ENCODE measurements at places on chromosomes 13 and 19.

- DNase-seq: no peak
These were observed 111.8 kb upstream of the PABPC3 start for GRCh38 chr13:24984134-24984533.

DNA sequence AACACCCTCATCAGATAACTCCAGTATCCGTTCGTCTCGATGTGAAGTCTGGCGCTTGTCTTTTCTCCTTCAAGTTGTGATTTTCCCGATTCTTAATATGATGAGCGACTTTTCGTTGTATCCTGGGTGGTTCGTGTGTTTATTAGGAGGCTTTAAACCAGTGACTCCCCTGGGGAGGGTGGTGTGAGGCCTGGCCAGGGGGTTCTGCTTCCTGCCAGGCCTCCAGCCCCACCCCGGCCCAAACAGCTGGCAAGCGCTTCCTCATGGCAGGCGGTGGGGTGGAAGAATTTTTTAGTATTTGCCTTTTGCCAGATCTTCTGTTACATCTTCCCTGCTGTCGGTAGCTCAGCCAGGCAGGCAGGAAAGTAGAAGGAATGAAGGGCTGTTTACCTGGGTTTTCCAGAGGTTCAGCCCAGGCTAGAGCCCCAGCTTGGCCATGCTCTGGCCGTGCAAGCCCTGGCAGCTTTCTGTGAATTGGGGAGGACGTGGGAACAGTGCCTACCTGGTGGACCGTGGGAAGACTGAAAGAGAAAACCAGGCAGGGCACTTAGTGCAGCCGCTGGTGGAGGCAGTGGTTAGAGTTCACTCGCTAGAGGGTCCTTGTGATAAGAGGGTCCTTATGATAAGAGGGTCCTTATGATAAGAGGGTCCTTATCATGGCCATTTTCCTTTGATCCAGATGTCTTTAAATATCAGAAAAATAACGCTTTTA, 37.7 kb upstream of the DCUN1D2 start:
- no peak for DNase-seq

DNA sequence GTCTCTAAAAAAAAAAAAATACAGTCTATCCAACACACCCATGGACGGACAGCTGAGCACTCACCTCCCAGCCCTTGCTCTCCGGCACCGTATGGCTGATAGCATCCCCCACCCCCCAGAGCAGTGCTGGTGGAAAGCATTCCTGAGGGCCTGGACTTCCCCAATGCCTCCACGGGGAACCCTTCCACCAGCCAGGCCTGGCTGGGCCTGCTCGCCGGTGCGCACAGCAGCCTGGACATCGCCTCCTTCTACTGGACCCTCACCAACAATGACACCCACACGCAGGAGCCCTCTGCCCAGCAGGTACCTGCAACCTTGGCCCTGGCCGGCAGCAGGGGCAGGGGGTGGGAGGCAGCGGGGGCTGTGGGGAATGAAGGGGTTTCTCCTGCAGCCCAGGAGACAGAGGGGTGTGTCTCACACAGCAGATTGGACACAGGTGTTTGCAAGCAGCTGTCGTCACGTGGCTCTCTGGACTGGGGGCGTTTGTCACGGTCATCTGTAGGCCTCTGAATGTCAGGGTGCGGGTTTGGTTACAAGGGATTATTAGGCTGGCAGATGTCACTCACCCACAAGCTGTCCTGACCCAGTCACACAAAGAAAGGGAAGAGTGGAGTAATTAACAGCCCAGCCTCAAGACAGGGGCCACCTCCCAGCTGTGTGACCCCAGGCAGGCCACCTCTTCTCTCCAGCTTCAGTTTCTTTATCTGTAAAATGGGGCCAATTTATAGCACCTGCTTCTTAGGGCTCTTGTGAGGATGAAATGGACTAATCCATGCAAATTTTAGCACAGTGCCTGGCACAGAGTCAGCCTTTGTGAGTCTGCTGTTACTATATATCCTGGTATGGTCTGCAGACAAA, 19.3 kb downstream of the PLD3 start:
- no peak for DNase-seq

DNA sequence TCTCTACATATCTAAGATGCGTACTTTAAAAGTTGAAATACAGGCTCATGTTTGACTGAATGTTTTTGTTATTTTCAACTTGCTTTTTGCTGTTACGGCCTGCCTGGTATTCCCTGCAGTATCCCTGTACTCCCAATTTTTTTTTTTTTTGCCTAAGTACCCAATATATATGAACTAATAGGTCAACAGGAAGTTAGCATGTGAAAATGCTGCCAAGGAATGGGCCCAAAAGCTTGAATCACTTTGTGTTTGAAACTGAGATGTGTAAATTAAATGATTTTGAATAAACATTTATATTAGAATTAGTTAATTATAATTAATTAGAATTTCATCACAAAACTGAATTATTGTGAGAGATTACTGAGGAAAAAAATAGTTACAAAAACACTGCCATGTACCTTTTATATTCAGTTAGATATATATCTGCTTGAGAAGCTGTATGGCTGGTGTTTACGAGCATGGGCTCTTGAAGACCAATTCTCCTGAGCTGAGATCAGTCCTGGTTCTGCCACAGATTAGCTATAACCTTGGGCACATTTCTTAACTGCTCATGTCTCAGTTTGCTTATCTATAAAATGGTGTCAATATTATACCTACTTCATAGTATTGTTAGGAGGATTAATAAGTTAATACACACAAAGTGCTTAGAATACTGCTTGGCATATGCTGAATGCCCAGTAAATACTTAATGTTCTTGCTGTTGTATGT, 16.0 kb downstream of the TDRD3 start:
- DNase-seq: no peak

- DNase-seq: no peak
These were observed 17.2 kb downstream of the BRSK1 start for GRCh38 chr19:55300886-55301458.

GRCh38 chr13:26713341-26713740, 47.2 kb downstream of the GPR12 start:
- DNase-seq: no peak

DNA sequence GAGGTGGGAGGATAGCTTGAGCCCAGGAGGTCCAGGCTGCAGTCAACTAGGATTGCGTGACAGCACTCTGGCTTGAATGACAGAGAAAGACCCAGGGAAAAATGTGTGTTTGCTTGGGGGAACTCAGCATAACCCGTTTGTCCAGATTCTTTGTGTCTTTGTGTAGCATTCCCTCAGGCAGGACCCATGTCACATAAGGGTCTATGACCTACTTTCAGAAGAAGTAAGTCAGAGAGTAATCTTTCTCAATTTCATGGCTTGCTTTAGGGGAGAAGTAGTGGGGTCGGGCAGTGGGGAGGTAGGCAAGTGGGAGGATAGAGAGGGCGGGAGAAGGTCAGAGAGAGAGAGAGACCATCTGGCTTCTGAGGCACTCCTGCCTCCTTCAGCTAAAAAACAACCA, 11.9 kb upstream of the PSPC1 start:
- DNase-seq: no peak

- no peak for DNase-seq
These were observed 24.8 kb upstream of the ZNF527 start for GRCh38 chr19:37346091-37346490.

GRCh38 chr19:13817018-13817614, 21.9 kb downstream of the ZSWIM4 start:
- no peak for DNase-seq
